ENCODE measurements at places on chromosomes 2 and 18.

DNA sequence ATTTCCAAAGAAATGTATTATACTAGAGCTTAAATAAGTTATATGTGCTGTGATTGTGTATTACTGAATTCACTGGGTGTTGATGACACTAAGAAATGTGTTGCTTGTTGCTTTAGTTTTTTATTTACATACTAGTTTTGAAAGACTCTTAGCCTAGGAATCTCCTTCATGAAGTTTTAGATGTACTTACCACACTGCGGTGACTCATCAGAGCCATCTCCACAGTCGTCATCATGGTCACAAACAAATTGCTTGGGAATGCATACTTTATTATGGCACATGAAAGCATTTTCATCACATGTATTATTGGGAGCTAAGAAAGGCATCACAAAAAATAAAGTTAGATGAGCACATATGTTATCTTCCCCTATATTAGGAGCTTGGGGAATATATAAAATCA, 1624.2 kb downstream of the LRP1B start:
- DNase-seq: peak; percentile 75

DNA sequence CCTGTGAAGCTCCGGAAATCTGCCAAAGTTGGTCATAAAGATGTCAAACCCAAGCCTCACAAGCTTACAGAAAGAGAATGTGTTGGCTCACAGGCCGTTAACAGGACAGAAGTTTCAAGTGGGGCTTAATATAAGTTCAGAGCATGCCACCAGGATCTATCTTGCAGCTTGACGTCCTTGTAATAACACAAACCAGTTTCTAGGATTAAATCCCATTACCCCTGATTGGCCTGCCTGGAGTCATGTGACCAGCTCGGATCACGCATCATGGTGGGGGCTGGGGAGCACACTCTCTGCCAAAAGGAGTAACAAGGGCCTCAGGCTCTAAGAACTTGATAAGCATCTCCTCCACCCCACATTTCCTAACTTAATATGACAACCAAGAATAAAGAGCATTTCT, 38.9 kb upstream of the SCG2 start:
- no peak for DNase-seq

GRCh38 chr2:187228986-187229385, 219.1 kb downstream of the CALCRL start:
- no peak for DNase-seq

DNA sequence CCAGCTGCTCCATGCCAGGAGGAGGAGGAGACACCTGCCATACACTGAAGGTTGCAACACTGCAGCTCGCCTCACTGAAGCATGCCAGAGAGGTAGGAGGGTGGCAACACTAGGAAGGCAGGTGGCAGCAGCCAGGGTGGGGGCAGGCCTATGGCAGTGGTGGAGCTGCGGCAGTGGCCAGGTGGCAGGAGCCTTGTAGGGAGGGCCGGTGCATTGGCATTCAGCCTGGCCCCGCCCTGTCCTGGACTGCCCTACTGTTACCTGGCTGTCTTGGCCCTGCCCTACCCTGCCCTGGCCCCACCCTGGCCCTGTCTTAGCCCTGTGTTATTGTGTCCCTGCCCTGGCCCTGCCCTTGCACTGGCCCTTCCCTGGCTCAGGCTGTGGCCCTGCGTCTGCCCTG, 7.4 kb upstream of the ANKRD62 start:
- DNase-seq: no peak

- DNase-seq: no peak
Observed at GRCh38 chr18:28153485-28154065, 23.4 kb downstream of the CDH2 start.

GRCh38 chr2:222693837-222694236, 22.4 kb downstream of the MOGAT1 start:
- DNase-seq: no peak

- no peak for DNase-seq
Observed at GRCh38 chr2:26017464-26018183, 16.3 kb upstream of the RAB10 start.

DNA sequence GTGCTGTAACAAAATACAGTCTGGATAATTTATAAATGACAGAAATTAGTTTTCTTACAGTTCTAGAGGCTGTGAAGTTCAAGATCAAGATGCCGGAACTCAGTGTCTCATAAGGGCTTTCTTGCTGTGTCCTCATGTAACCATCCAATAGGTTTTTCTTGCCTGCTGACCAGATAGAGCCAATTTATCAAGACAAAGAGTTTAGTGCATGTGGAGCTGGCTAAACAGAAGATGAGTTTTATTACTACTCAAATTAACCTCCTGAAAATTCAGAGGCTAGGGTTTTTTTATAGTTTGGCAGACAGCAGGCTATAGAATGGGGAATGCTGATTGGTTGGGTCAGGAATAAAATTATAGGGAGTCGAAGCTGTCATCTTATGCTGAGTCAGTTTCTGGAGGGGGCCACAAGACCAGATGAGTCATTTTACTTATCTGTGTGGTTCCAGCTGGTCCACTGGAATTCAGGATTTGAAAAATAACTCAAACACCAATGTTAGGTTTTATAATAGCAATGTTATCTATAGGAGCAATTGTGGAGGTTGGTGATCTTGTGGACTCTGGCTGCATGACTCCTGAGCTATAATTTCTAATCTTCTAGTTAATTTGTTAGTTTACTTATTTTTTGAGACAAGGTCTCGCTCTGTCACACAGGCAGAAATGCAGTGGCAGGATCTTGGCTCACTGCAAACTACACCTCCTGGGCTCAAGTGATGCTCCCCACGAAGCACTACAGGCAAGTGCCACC, 3.2 kb upstream of the PDK1 start:
- DNase-seq: peak; percentile 95

GRCh38 chr2:109660046-109660860, 46.1 kb downstream of the SOWAHC start:
- DNase-seq: no peak

DNA sequence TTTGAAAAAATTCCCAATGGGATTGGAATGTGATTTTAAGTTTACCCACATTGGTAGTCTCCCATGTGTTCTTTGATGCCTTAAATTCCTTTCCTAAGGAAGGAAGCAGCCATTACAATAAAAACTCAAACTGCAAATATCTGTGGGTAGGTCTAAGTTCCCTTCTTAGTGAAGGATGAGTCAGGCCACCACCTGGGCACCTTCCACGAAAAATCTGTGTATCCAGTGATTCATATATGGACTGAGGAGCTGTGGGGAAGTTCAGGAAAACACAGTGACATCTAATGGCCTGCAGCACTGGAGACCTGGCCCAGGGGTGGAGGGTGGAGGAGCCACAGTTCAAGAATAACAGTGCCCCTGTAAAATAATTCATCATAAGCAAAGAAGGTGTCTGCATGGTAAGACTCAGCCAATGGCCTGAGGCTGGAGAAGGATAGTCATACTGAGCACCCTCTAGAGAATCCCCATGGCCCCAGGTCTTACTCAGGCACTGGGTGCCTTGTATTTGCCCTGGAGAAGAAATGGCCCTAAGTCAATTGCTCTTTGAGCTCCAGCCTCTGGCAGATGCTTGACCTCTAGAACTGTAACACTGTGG, 248.6 kb downstream of the SP3 start:
- peak; percentile 31 for DNase-seq

GRCh38 chr2:190627448-190628412, 21.2 kb upstream of the NAB1 start:
- DNase-seq: peak; percentile 12

DNA sequence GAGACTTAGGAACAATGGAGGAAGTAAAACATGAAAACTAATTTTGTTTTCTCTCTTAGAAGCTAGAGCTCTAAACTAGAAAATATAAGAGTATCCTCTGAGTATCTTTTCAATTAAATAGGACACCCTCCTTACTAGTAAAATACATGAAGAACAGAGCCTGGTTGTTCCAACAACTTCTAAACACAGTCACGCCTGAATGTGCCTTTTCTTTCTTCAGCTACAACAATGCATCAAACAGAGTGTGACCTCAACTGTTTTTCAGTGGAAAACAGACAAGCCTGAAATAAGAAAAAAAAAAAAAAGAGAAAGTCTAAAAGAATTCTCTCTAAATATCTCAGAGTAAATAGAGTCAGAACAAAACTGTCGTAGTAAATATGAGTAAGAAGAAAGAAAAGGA, 928.8 kb downstream of the CNTNAP5 start:
- DNase-seq: no peak

DNA sequence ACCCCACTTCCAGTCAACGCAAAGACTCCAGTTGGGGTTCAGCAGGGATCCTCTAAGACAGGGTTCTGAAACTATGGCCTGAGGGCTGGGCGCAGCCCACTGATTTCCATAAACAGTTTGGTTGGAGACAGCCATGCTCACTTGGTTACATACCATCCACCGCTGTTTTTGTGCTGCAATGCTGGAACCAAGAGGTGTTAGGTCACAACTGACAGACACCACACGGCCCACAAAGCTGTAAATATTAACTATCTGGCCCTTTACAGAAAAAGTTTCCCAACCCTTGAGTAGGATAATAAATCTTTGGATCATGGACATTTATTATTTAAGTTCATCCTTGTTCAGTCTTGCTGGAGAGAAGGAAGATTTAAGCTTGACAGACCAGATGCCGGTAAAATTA, 8.4 kb upstream of the CD226 start:
- DNase-seq: no peak

- no peak for DNase-seq
Observed at GRCh38 chr2:109662889-109663288, 48.7 kb downstream of the SOWAHC start.

GRCh38 chr2:176088937-176089842, 3.3 kb upstream of the HOXD13 start:
- no peak for DNase-seq

GRCh38 chr2:53600815-53601214, 166.8 kb upstream of the CHAC2 start:
- peak; percentile 92 for DNase-seq

DNA sequence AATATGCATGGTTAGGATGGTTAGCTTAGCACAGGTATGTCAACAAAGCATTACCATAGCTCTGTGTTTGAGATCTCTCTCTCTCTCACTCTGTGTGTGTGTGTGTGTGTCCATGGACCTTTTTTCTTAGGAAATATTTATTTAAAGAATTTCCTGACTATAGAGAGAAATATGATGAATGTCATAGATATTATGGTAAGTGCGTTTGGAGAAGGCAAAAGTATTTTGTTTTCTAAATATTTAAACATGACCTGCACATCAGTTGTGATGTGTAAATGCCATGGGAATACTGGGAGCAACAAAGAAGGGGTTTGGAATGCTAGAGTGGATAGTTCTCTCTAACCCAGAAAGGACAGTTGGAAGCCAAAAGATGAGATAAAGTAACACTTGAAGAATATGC, 3.9 kb upstream of the TMEM178A start:
- DNase-seq: no peak

DNA sequence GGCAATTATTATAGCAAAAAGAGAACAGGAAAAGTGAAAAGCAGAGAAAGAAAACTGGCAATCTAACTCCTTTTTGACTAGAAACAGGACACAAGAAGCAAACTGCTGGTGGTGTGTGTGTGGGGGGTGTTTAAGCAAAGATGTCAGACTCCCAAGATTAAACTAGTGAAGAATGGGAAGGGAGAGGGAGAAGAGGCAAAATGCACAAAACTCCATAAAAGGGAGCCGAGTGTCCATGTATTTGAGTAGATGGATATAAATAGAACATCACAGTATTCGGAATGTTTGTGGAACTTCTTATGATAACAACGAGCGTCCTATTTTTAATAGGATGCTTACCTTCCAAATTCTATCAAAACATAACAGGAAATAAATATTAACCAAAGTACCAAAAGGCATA, 179.8 kb upstream of the TRIB2 start:
- no peak for DNase-seq

GRCh38 chr18:3058328-3059191, 45.6 kb upstream of the LPIN2 start:
- no peak for DNase-seq

DNA sequence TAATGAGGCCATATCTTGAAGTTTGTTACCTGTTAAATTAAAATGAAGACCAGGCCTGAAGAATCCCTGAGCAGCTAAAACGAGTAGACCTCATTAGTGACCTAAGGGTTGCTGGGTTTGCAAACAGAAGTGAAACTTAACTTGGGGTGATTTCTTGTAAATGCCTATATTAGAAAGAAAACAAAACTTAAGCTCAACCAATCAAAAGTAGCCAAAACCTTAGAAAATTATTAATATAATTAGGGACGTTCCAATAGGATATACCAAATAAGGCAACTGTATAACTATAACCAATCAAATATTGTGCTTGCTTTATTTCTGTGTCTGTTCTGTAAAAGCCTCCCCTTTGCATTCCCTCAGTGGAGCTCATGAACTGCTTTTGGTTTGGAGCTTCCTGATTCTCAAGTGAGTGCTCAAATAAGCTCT, 137.9 kb upstream of the VRK2 start:
- no peak for DNase-seq

DNA sequence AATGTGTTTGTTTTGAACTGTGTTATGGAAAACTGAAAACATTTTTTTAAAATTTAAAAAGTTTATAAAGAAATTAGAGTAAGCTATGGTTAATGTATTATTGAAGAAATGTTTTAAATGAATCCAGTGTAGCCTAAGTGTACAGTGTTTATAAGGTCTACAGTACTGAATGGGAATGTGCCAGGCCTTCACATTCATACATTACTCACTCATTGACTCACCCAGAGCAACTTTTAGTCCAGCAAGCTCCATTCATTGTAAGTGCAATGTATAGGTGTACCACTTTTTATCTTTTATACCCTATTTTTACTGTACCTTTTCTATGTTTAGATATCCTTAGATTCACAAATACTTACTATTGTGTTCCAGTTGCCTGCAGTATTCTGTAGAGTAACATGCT, 215.1 kb upstream of the THUMPD2 start:
- peak; percentile 87 for DNase-seq

DNA sequence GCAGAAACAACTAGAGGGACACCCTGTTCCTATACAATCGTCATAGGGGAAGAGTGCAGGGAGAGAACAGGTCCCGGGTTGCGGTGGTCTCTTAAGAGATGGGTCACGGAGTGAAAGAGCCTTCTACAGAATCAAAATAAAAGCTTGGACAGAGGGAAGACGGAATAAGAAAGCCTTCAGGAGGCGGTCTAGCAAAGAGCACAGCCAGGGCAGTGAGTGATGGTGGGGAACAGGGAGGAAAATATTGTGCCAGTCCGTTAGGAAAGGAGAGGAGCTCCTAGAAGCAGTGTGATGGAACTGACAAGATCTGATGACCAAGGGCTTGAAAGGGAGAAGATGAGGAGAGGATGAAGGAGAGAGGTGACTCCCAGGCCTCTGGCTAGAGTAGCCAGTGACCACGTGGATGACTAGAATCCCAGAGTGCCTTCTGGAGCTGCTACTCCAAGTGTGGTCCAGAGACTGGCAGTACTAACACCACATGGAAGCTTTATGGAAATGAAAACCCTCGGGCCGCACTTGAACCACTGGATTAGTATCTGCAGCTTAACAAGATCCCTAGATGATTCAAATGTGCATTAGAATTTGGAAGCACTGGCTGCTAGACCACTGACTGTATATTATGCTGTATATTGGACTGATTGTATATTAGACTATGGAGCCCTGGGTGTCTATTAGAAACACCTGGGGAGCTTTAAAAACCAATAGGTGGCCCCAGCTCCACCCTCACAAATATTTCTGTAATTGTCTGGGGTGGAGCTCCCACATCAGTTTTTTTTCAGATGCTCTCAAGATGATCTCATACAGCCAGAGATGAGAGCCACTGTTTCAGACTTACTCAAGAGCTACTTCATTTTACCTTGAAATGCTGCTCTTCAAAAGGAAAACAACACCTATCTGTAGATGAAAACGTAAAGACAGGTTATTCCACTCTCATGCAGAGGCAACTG, 1.1 kb upstream of the EVA1A start:
- peak; percentile 55 for DNase-seq

All from astrocyte (in vitro differentiated cells and primary cell).